Fibroblast of skin of back (primary cell): ENCODE measurements at places on chromosomes 6 and 20.

GRCh38 chr6:20687494-20687893 is 153.2 kb downstream of the CDKAL1 start:
- no peak for DNase-seq

DNA sequence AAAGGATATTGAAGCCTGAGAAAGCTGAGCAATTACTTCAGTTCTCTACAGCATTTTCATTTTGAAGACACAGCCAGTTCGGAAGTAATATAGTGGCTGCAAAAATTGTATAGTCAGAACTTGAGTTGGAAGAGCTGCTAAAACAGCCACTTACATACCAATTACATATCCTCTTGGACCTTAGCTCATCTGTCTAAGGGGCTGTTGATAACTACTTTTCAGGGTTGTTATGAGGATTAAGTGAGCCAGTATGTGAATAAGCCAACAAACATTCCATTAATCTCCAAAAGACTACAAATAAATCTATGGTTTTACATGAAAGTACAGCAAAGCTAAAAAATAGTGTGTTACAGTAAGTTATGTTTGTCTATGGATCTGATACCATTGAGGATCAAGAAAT is 59.7 kb downstream of the TMEM200A start:
- DNase-seq: no peak

DNA sequence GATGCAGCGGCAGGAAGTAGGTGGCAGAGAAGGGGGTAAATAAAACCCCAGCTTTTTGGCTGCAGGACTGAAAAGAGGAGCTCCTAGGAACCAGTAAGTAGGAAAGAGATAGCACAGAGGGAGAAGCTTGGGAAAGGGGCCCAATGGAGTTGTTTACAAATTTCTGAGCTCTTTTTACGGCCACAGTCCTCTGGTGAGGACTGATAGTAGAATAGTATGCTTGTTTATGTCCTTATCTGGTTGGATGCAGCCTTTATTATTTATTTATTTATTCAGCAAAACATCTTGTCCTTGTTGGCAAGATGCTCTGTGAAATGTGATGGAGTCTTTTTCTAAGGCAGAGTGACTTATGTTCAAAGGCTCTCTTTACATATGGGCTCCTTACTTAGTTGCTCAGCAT is 119.7 kb upstream of the AHI1 start:
- DNase-seq: no peak

DNA sequence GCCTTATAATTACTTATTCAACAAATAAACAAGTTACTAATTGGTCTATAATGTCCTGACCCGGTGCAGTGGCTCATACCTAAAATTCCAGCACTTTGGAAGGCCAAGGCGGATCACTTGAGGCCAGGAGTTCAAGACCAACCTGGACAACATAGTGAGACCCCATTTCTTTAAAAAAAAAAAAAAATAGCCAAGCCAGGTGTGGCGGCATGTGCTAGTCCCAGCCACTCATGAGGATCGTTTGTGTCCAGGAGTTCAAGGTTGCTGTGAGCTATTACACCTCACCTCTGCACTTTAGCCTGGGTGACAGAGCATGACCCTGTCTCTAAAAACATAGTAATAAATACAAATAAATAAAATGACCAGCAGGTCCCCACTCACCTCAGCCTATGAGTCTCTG is 9.8 kb upstream of the UBE2V1 start:
- no peak for DNase-seq

GRCh38 chr6:160457823-160458222 is 109.6 kb downstream of the SLC22A3 start:
- no peak for DNase-seq
